ENCODE measurements at places on chromosomes 7 and 10. TPM values are rescaled to one million over a fixed set of nuclear protein-coding genes. Genes with fewer than 3 reads are reported as not detected.
A peak's percentile ranks its signal among the peaks of the same experiment; 100 is the strongest.

GRCh38 chr7:68074242-68074641, 1077.6 kb downstream of the TYW1 start:
- no peaks in the 10 kb centered on the region for H3K4me1 ChIP-seq
- no peak overlapping the region for H3K27ac ChIP-seq

- no peak overlapping the region for H3K4me3 ChIP-seq
- H3K27ac ChIP-seq: peak overlapping the region; percentile 72
- H3K4me1 ChIP-seq: peaks cover 27% of the 10 kb centered on the region
- H3K36me3 ChIP-seq: no peaks in the 10 kb centered on the region
Observed at GRCh38 chr10:110833941-110834628, 37.6 kb upstream of the PDCD4 start.

- H3K27me3 ChIP-seq: peaks cover 2% of the 10 kb centered on the region
- no peak for DNase-seq
- H3K36me3 ChIP-seq: no peaks in the 10 kb centered on the region
- no peak overlapping the region for H3K4me3 ChIP-seq
- no peak overlapping the region for H3K27ac ChIP-seq
- no peaks in the 10 kb centered on the region for H3K4me1 ChIP-seq
Observed at GRCh38 chr10:75335191-75335590, 66.4 kb downstream of the ZNF503 start.

DNA sequence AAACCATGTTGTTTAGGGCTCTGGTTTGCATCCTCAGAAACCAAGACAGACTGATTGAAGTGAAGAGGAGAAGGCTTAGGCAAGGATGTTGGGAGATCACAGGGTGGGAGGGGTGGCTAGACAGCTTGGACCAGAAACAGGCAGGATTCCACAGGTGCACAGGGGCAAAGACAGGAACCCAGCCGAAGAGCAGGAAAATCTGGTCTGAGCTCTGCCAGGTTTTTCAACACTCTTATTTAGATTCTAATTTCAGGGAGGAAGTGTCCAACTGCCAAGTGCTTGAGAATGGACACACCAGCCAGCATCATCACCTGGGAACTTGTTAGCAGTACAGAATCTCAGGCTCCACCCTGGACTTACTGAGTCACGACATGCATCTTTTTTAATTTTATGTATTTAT, 93.8 kb downstream of the MARCHF5 start:
- no peak overlapping the region for H3K27ac ChIP-seq
- H3K4me1 ChIP-seq: peaks cover 45% of the 10 kb centered on the region
- no peak overlapping the region for H3K4me3 ChIP-seq
- no peaks in the 10 kb centered on the region for H3K36me3 ChIP-seq
- DNase-seq: no peak

DNA sequence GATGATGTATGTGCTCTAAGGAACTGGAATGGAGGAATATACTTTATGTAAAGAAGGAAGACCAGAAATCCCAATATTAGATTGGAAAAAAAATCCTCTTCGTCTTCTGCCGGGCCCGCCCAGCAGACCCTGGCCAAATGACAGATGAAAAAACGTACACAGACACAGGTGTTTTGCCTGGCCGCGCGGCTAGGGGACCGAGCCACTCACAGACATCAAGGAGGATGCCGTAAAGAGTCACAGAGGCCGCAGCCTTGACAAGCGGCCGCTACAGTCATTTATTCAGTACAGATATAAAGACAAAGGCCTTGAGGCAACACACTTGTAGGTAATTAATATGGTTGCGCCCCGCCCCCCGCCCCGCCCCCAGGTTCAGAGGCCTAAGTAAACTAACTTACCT, 594.1 kb downstream of the GRM8 start:
- no peaks in the 10 kb centered on the region for H3K27me3 ChIP-seq
- no peak overlapping the region for H3K4me3 ChIP-seq
- H3K4me1 ChIP-seq: no peaks in the 10 kb centered on the region
- H3K27ac ChIP-seq: no peak overlapping the region
- no peak for DNase-seq

GRCh38 chr10:3148994-3149393, 23.6 kb downstream of the PITRM1 start:
- no peaks in the 10 kb centered on the region for H3K27me3 ChIP-seq
- no peak for DNase-seq
- no peak overlapping the region for H3K27ac ChIP-seq

GRCh38 chr7:16463949-16464715, 1.4 kb downstream of the SOSTDC1 start:
- no peak for DNase-seq
- no peak overlapping the region for H3K27ac ChIP-seq
- H3K4me3 ChIP-seq: no peak overlapping the region
- no peaks in the 10 kb centered on the region for H3K36me3 ChIP-seq
- no peaks in the 10 kb centered on the region for H3K4me1 ChIP-seq
- no peaks in the 10 kb centered on the region for H3K27me3 ChIP-seq

GRCh38 chr10:133245439-133246235, 8.0 kb downstream of the VENTX start:
- no peak for DNase-seq
- H3K4me1 ChIP-seq: no peaks in the 10 kb centered on the region
- H3K27me3 ChIP-seq: peaks cover 19% of the 10 kb centered on the region

- H3K4me3 ChIP-seq: no peak overlapping the region
- H3K36me3 ChIP-seq: no peaks in the 10 kb centered on the region
- no peak for DNase-seq
- no peaks in the 10 kb centered on the region for H3K27me3 ChIP-seq
Observed at GRCh38 chr7:83532219-83532618, 116.7 kb downstream of the SEMA3E start.

GRCh38 chr7:727104-727805, at the start of gene PRKAR1B:
Gene PRKAR1B (minus strand): TSS chr7:727281. CDS start chr7:711505, 15,776 bp downstream.
- H3K36me3 ChIP-seq: peaks cover 34% of the 10 kb centered on the region
- H3K4me3 ChIP-seq: peak within 1 kb of the TSS; percentile 96
- no peak for DNase-seq
- peaks cover 12% of the 10 kb centered on the region for H3K4me1 ChIP-seq

DNA sequence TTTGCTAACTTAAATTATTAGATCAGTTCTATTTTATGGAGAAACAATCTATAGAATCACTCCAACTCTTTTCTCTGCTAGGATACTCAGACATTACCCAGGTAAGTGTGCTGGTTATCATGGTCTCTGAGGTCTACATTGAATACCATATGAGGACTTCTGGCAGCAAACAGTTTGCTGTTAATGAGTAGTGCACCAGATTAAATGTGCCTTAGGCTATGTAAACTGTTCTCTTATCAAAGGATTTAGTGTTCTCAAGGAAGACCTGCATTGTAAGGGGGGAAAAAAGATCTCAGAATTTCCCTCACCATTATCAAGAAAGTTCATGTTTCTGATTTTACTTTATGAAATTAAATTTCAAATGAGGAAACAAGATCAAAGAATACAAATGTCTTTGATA, 107.5 kb downstream of the ITGB8 start:
- no peaks in the 10 kb centered on the region for H3K36me3 ChIP-seq
- peaks cover 3% of the 10 kb centered on the region for H3K27me3 ChIP-seq
- no peak overlapping the region for H3K4me3 ChIP-seq

DNA sequence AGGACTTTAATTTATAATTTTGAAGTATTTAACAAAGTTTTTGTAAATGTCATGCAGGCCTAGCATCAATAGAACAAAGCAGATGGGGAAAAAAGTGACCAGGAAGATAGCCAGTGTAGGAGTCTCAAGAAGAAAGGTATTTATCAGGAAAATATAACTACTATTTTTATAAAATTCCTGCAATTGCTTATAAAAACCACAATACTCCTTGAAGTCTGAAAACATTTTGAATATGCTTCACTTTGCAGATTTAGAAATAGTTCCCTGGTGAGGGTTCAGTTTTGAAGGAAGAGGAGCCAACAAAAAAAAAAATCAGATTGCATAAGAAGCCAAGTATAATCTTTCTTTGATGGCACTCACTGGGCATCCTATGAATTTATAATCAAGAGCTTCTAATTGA, 34.1 kb downstream of the MTERF1 start:
- H3K27ac ChIP-seq: no peak overlapping the region
- H3K27me3 ChIP-seq: no peaks in the 10 kb centered on the region
- no peaks in the 10 kb centered on the region for H3K36me3 ChIP-seq
- H3K4me3 ChIP-seq: no peak overlapping the region

DNA sequence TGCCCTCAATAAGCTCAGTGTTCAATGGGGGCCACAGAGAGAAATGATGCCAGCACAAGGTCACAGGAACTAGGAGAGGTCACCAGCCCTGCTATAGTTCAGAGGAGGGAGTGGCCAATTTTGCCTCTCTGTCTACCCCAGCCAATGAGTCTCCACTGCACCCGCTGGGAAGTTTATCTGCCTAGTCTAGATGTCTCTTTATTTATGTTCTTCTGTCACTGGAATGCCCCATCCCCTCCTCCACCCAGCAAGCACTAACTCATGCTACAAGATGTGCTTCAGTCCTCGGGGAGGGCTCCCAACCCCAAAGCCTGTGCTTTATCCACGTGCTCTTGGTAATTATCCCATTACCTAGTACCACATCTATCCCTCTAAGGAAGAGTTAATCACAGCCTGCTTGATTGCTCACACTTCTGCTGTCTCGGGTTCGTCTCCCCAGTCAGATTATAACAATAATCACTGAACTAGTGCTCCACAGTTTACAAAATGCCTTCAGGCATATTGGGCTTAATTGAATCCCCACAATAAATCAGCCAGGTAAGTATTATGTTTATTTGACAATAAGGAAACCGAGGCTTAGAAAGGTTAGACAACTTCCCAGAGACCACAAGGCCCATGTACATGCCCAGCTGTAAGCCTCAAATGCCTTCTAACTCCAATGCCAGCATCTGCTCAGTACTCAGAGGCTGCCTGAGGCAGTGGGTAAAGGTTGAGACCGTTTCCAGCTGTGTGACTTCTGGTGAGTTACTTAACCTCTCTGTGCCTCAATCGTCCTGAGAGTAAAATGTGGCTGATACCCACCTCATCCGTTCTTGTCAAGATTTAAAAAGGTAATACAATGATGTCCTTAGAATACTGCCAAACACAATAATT, 3.9 kb downstream of the HIP1 start:
- H3K27me3 ChIP-seq: peaks cover 6% of the 10 kb centered on the region
- no peak for DNase-seq
- H3K4me3 ChIP-seq: peak overlapping the region; percentile 15
- peaks cover 3% of the 10 kb centered on the region for H3K36me3 ChIP-seq

DNA sequence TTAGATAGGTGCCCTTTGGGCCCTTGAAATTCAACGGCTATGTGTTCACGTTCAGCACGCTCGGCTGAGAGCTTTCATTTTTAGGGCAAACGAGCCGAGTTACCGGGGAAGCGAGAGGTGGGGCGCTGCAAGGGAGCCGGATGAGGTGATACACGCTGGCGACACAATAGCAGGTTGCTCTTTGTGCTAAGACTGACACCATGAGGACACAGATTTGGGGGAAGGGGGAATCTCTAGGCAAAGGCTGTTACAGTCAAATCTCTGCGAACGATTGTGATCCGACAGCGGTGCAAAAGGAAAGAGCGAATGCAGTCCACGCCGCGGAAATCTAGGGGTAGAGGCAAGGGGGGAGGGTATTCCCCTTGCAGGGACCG, 667 bp downstream of the KLLN start:
- H3K4me3 ChIP-seq: peak overlapping the region; percentile 98
- H3K27me3 ChIP-seq: peaks cover 18% of the 10 kb centered on the region
- peaks cover 10% of the 10 kb centered on the region for H3K36me3 ChIP-seq

- H3K4me3 ChIP-seq: no peak overlapping the region
- DNase-seq: no peak
- no peak overlapping the region for H3K27ac ChIP-seq
- H3K27me3 ChIP-seq: peaks cover 1% of the 10 kb centered on the region
Observed at GRCh38 chr7:70539617-70540016, 592.3 kb upstream of the GALNT17 start.

- no peaks in the 10 kb centered on the region for H3K27me3 ChIP-seq
- DNase-seq: no peak
- H3K4me3 ChIP-seq: no peak overlapping the region
- no peaks in the 10 kb centered on the region for H3K36me3 ChIP-seq
Observed at GRCh38 chr10:60461688-60462087, 72.0 kb upstream of the ANK3 start.

DNA sequence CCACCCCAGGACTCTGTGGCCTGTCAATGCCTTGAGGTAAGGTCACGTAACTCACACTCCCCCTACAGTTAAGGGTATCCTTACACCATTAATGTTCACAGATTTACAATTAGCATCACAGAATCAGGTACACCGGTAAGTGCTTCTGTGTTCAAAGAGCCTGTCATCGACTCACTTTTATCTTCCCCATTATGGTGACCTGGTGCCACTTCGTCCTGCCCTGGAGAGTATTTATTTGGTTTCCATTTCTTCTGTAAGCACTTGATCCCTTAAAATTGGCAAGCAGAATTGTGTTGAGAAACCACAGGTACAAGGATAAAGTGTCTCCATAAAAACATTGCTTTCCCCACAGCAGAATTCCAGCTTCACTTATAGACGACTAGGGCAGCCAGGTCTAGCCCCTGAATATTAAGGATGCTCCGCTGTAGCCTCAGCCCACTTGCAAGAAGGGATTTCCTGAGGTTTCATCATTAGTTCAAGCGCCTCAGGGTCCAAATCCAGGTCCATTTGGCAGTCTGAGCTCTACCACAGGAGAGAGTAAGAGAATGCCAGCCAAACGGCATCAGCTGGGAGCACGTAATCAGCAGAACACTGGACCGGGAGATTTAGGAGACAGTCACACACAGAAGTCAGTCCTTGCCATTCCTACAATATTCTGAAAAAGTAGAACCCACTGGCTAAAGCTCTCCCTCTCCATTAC, 10.1 kb downstream of the ATXN7L1 start:
- H3K27me3 ChIP-seq: peaks cover 2% of the 10 kb centered on the region
- no peak overlapping the region for H3K27ac ChIP-seq
- H3K36me3 ChIP-seq: peaks cover 14% of the 10 kb centered on the region

GRCh38 chr10:28410420-28411135, 107.7 kb upstream of the MPP7 start:
- no peaks in the 10 kb centered on the region for H3K4me1 ChIP-seq

DNA sequence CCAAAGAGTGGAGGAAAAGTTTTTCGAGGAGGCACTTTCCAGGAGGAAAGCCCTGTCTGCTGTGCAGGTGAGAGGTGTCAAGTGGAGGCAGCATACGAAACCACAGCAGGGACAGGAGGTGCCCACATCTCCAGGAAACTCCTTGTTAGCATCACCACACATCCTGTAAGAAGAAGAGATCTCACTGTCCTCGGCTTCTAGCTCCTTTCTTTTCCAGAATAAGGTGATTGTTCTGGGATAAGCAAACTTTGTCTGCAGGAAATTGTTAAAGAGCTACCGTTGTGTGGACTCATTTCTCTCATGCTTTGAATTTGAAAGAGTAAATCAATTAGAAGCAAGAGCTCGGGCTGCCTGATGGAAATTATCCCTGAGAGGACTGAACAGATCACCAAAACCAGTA, 269.4 kb downstream of the CXCL12 start:
- H3K4me1 ChIP-seq: no peaks in the 10 kb centered on the region
- H3K4me3 ChIP-seq: no peak overlapping the region
- no peaks in the 10 kb centered on the region for H3K36me3 ChIP-seq
- DNase-seq: no peak
- no peak overlapping the region for H3K27ac ChIP-seq
- no peaks in the 10 kb centered on the region for H3K27me3 ChIP-seq

The METTL27 gene
- total RNA-seq: 6.1 TPM

The TACC2 gene
- total RNA-seq: 32.2 TPM

The TMEM254 gene
- total RNA-seq: 16.6 TPM

The LBX1 gene
- not detected for total RNA-seq

The SLC13A1 gene
- total RNA-seq: not detected

The NPC1L1 gene
- not detected for total RNA-seq

The THNSL1 gene
- total RNA-seq: 3.6 TPM

The CALML3 gene
- total RNA-seq: not detected

Data from endothelial cell (in vitro differentiated cells).